ENCODE measurements at places on chromosomes 12 and 14.

DNA sequence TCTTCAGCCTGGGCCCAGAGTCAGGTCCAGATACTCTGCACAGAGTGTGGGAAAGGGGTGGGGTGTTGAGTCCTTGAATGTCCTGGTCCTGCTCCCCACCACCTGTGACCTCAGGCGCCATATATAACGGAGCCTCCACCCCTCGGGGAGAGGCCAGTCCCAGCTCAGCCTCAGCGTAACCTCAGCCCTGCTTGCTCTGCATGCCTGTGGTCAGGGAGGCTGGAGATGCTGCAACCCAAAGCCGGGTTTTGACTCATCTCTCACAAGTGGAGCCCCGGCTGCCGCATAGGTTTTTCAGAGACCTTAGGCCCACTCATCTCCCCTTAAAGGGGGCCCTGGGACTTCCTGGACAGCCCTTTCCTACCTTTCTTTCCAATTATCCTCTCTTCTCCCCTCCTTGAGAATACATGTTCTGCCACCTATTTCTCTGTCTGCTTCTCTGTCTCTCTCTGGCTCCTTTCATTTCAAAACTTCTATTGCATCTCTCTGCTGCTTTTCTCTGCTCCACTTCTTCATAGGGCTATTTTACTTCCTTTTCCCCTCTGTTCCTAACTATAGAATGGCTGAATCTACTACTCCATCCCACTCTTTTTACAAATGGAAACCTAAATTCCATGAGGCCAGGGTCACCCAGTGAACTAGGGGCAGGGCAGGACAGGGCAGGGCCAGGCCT, 1.2 kb downstream of the ITGB7 start:
- DNase-seq = peak; percentile 70

GRCh38 chr14:81120501-81120900, 100.3 kb downstream of the GTF2A1 start:
- DNase-seq = no peak

- no peak for DNase-seq
These were observed 12.6 kb upstream of the OAS1 start for GRCh38 chr12:112894128-112894527.

DNA sequence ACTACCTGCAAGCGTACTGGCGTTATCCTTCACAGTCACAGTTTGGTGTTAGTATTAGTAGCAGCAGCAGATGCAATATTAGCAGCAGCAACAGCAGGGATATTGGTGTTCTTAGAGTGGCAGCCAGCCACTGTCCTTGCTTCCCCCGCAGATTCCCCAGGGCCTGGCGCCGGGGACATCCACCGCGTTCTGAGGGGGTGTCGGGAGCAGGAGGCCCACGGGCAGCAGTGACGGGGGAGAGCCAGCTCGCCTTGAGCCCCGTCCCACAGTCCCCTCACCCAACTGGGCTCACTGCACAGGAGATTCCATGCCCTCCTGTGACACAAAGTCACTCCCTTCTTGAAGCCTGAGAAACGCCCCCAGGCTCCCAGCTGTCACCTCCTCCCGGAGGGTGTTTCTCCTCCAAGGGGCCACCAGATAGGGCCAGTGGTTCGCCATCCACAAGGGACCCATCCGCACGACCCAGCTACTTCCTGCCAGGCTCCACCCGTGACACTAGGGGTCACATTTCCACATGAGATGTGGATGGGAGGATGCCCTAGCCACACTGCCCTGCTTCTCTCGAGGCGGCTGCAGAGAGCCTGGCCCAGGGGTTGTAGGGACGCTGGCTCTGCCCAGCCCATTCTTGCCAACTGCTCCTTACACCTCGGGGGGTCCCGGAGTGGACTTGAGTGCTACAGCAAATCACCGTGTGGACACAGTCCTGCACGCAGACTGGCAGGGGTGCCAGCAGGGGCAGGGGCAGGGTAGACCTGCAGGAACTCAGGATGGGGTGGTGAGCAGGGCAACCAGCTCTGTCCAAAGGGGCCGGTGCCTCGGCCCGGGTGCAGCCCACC, 123.1 kb downstream of the PIWIL1 start:
- DNase-seq = no peak

DNA sequence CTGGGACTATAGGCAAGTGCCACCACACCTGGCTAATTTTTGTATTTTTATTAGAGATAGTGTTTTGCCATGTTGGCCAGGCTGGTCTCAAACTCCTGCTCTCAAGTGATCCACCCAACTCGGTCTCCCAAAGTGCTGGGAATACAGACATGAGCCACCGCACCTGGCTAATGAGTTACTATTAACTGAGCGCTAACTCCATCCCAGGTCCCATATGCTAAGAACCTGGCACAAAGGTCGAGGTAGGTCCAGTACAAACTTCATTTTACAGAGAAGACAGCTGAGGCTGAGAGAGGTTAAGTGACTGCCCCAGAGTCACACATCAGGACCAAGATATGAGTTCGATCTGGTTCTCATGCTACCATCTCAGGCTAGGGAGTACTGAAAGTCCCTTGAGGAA, 4.5 kb upstream of the PLA2G1B start:
- DNase-seq = no peak

DNA sequence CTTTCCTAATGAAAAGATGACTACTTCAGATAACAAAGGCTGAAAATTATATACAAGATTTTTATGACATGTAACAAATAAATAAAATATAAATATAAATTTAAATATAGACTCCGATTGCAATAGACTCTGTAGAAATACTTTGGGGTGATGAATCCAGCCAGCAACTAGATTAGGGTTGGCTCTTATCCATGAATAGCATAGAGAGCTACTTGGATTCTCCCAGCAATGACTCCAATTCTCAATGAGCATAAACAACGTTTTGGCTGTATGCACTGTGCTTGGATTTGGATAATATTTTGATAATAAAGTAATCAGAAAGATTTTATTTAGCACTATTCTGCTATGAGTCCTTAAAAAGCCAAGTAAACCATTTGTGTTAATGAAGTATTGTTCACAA, 58.0 kb upstream of the LRFN5 start:
- no peak for DNase-seq

- DNase-seq = no peak
These were observed 3.7 kb downstream of the GPR132 start for GRCh38 chr14:105061428-105062047.

GRCh38 chr12:94308612-94309011, 151.1 kb downstream of the CEP83 start:
- no peak for DNase-seq

DNA sequence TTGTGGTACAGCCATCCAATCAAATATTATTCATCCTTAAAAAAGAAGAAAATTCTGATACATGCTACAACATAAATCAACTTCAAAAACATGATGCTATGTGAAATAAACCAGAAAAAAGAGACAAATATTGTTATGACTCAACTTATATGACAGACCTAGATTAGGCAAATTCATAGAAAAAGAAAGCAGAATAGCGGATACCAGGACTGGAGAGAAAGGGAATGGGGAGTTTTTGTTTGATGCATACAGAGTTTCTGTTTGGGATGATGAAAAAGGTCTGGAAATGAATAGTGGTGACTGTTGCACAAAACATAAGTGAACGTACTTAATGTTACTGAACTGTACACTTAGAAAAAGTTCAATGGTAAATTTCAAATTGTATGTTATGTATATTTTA, 82.3 kb downstream of the SPPL3 start:
- no peak for DNase-seq

- DNase-seq = no peak
These were observed 23.1 kb downstream of the MAX start for GRCh38 chr14:65079201-65079600.

- no peak for DNase-seq
These were observed 62.7 kb downstream of the GALNT4 start for GRCh38 chr12:89461649-89462612.

GRCh38 chr12:112330706-112331105, 51.5 kb downstream of the HECTD4 start:
- no peak for DNase-seq

GRCh38 chr12:76618031-76618430, 58.5 kb upstream of the OSBPL8 start:
- no peak for DNase-seq
